CD4-positive, CD25-positive, alpha-beta regulatory T cell (primary cell): ENCODE measurements at places on chromosomes 7 and 10. TPM values are rescaled to one million over a fixed set of nuclear protein-coding genes. Genes with fewer than 3 reads are reported as not detected.
A peak's percentile ranks its signal among the peaks of the same experiment; 100 is the strongest.

The HIBADH gene
- 6.1 TPM for total RNA-seq

DNA sequence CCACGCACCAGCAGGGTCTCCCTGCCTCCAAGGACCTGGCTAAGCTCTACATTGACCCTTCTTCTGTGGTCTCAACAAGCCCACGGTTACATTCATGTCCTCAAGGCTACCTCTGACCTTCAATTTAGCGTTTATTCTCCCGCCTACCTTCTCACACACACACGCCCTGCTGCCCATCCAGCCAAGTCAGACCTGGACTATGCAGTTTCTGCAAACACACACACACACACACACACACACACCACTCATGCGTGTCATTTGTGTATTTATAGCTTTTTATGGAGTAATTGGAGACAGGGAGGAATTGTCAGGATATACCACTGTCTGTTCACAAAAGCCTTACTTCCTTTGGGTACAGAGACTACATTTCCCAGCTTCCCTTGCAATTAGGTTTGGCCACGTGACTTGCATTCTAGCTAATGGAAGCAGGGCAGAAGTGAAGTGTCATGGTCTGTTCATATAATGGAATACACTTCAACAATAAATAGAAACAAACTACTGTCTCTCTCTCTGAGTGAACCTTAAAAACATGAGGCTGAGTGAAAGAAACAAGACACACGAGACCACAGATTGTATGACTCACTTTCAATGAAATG lies 53.8 kb upstream of the CPXM2 start:
- H3K36me3 ChIP-seq, result no peaks in the 10 kb centered on the region
- no peak for DNase-seq
- no peak overlapping the region for H3K4me3 ChIP-seq
- H3K4me1 ChIP-seq, result no peaks in the 10 kb centered on the region
- H3K27ac ChIP-seq, result no peak overlapping the region
- H3K27me3 ChIP-seq, result no peaks in the 10 kb centered on the region

GRCh38 chr7:68306692-68307107 lies 1291.6 kb upstream of the AUTS2 start:
- no peak overlapping the region for H3K27ac ChIP-seq
- DNase-seq, result no peak
- H3K36me3 ChIP-seq, result no peaks in the 10 kb centered on the region
- H3K4me1 ChIP-seq, result no peaks in the 10 kb centered on the region

The FGF8 gene
- not detected for total RNA-seq

DNA sequence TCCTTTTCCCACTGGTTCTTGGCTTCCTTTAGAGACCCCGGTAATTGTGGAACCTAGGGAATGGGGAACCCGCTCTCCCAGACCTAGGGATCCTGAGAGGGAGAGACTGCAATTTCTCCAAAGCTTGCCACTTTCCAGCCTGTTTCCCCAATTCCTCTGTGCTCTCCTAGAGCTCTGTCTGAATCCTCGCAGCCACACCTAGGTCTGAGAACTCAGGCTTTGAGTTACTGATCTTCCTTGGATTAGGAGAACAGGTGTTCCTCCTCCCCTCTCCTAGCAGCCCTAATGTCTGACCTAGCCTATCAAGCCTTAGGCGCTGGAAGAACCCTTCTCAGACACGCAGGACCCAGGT lies 20.0 kb downstream of the WNT8B start:
- no peak overlapping the region for H3K27ac ChIP-seq
- H3K27me3 ChIP-seq, result peaks cover 21% of the 10 kb centered on the region
- no peak overlapping the region for H3K4me3 ChIP-seq

The MRPL32 gene
- total RNA-seq, result 37.6 TPM

- peaks cover 28% of the 10 kb centered on the region for H3K4me1 ChIP-seq
- no peak for DNase-seq
- no peaks in the 10 kb centered on the region for H3K36me3 ChIP-seq
- peak overlapping the region; percentile 45 for H3K27ac ChIP-seq
- peak overlapping the region; percentile 28 for H3K4me3 ChIP-seq
- no peaks in the 10 kb centered on the region for H3K27me3 ChIP-seq
Measured at GRCh38 chr7:27953361-27953760, 213.4 kb downstream of the TAX1BP1 start.

- no peaks in the 10 kb centered on the region for H3K27me3 ChIP-seq
- no peak overlapping the region for H3K4me3 ChIP-seq
- H3K27ac ChIP-seq, result no peak overlapping the region
- no peaks in the 10 kb centered on the region for H3K4me1 ChIP-seq
- no peak for DNase-seq
Measured at GRCh38 chr7:114402876-114403635, 11.6 kb upstream of the FOXP2 start.

DNA sequence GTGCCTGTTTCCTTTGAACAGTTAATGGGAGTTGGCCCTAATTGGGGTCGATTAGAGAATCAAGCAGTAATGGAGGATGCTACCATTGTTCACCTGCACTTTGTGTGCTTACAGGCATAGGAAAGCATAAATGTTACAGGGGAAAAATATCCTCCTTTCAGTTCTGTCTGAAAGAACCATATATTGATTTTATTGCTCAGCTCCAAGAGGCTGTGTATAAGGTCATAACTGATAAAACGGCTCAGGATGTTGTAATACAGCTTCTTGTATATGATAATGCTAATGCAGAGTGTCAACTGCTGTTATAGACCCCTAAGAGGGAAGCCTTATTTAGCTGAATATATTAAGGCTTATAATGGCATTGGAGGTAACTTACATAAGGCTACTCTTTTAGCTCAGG lies 32.9 kb upstream of the AKR1C2 start:
- H3K4me1 ChIP-seq, result no peaks in the 10 kb centered on the region
- no peak overlapping the region for H3K4me3 ChIP-seq
- H3K27ac ChIP-seq, result no peak overlapping the region
- H3K36me3 ChIP-seq, result no peaks in the 10 kb centered on the region

- H3K4me3 ChIP-seq, result peak overlapping the region; percentile 100
- no peaks in the 10 kb centered on the region for H3K27me3 ChIP-seq
- peaks cover 58% of the 10 kb centered on the region for H3K36me3 ChIP-seq
- DNase-seq, result no peak
- peaks cover 56% of the 10 kb centered on the region for H3K4me1 ChIP-seq
Measured at GRCh38 chr7:26197153-26198115, 3.1 kb downstream of the HNRNPA2B1 start.

DNA sequence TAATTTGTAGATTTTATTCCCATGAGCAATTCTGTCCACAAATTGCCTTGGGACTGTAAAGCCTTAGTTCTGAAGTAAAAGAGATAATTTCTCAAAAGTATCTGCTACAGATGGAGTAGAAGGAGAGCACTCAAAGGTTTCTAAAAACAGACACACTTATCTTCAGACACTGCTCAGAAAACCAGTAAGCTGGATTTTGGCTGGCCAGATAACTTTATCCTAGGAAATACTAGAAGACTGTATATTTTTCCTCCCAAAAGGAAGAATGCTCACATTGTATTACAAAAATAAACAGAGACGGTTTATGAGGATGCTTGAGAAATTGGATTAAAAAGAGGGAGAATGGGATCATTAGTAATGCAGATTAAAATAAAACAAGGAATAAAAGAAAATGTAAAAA lies 178.0 kb upstream of the IGFBP3 start:
- no peak overlapping the region for H3K27ac ChIP-seq
- no peaks in the 10 kb centered on the region for H3K4me1 ChIP-seq
- no peaks in the 10 kb centered on the region for H3K27me3 ChIP-seq
- H3K36me3 ChIP-seq, result no peaks in the 10 kb centered on the region
- DNase-seq, result no peak
